HAP-1 (cell line): ENCODE measurements at places on chromosomes 2 and 18.

- no peak for DNase-seq
These were observed 121.9 kb upstream of the LGALSL start for GRCh38 chr2:64331849-64332699.

DNA sequence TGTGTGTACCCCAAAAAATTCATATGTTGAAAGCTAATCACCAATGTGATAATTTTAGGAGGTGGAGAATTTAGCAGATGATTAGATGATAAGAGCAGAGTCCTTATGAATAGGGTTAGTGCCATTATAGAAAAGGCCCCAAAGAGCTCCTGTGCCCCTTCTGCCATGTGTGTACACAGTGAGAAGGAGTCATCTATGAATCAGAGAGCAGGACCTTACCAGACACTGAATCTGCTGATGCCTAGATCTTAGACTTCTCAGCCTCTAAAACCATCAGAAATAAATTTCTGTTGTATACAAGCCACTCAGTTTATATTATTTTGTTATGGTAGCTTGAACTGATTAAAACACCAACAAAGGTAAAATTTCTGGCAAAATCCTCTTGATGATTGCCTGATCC is 560.0 kb upstream of the CDH2 start:
- no peak for DNase-seq

- DNase-seq = no peak
These were observed 61.6 kb upstream of the TGIF1 start for GRCh38 chr18:3388323-3388722.

DNA sequence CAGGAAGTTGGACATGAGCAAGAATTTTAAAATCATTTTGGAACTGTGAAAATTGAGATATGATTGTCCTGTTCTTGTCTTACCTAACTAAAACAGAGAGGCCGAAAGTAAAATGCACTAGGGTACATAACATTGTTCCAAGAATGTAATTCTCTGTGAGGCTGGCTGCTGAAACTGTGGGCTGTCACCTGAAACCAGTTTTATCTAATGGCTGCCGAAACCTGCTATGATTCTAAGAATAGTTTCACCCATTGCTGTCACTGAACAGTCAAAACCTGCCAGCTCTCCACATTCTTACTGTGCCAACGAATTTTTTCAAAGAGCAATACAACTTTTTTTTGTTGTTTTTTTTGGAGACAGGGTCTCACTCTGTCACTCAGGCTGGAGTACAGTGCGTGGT is 119.3 kb upstream of the ZSWIM2 start:
- no peak for DNase-seq

GRCh38 chr2:191797942-191798876 is 48.7 kb downstream of the CAVIN2 start:
- DNase-seq = no peak
